ENCODE measurements at places on chromosomes 2 and 18.

DNA sequence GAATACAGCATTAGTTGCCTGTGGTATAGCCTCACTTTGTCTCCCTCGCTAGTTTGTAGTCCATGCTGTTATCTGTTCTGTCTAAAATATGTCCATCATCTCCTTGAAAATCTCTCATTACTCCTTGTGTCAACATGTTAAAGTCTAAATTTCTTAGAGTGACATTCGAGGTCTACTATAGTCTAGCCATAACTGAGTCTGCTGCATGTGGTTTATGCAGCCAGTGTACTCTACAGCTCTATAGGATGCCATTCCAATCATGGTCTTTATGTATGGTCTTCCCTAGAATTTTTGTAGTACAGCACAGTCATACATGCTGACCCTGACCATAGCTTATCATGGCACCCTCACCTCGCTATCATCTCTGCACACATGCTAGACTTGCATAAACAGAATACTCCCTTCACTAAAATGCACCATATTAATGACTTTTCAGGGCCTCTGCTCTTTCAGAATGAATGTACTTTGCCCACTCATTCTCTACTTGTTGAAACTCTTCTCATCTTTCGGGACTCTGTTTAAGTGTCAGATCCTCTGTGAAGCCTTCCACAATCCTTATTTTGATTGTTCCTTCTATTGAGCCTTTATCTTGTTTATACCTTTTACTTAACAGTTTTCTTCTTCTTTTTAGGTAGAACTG is 12.8 kb downstream of the TANK start:
- no peak for DNase-seq

GRCh38 chr18:50832754-50833153 is 12.9 kb upstream of the MRO start:
- no peak for DNase-seq

DNA sequence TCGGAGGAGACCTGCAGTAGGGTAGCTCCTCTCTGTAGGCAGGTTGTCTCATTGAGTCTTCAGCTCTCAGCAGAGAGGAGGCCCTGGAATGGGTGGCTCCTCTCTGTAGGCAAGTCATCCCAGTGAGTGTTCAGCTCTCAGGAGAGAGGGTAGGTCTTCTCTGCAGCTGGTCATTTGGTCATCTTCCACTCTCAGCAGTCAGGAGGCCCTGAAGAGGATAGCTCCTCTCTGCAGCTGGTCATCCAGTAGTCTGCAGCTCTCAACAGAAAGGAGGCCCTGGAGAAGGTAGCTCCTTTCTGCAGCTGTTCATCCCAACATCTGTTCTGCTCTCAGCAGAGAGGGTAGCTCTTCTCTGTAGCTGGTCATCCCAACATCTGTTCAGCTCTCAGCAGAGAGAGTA is 26.0 kb upstream of the RUFY4 start:
- DNase-seq = no peak

GRCh38 chr2:202529389-202529788 is 105.4 kb upstream of the FAM117B start:
- DNase-seq = no peak

GRCh38 chr2:174750923-174751441 is 13.3 kb downstream of the CHRNA1 start:
- no peak for DNase-seq
